ENCODE measurements at places on chromosomes 12 and 14.

DNA sequence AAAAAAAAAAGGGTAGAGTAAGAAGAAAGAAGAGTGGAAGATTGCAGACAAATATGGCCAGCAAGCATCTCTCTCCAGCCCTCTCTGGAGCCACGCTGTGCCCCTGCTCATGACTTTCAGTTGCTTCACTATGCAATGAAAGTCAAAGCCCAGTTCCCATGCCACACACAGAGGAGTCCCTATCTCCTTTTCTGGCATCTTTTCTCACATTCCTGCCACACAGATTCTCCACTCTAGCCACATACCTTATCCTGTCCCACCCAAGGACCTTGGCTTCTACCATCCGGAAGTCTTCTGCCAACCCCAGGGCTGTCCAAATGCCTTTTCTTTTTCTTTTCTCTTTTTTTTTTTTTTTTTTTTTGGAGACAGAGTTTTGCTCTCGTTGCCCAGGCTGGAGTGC lies 39.3 kb upstream of the CAPRIN2 start:
- no peak for DNase-seq

- DNase-seq = peak; percentile 74
Observed at GRCh38 chr14:78153064-78153341, 17.2 kb upstream of the NRXN3 start.

DNA sequence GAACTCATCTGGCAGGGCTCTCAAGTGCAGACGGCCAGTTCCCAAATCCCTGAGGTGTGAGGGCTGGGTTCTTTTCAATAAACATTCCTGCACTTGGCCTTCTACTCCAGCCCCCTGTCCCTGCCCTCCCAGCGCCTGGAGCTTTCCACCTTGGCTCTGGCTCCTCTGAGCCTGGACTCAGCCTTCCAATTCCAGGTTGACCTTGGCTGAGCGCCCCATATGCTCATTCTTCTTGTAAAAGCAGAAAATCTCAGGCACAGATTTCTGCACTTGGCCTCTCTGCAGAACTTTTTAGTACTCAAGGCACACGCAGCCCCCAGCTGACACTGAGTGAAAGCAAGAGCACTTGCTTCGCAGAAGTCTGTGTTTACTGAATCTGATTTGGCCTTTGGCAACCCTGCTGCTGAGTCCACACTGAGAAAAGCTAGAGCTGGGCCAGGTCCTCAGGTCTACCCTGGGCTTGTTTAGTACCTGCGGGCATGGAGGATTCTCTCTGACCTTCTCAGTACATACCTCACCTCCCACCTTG lies 222.7 kb downstream of the MSRB3 start:
- DNase-seq = no peak

DNA sequence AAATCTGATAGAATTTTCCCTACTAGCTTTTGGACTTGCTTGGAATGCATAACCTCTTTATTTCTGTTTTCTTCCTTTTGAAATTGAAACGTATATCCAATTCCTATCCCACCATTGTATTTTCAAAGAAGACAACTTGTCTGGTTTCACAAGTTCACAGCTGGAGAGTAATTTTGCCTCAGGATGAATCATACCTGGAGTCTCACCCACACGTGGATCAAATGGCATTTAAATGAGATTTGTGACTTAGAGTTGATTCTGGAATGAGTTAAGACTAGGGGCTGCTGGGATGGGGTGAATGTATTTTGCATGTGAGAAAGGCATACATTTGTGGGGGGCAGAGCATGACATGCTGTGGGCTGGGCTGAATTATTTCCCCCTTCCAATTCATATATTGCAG lies 516.5 kb upstream of the MGAT4C start:
- DNase-seq = no peak

DNA sequence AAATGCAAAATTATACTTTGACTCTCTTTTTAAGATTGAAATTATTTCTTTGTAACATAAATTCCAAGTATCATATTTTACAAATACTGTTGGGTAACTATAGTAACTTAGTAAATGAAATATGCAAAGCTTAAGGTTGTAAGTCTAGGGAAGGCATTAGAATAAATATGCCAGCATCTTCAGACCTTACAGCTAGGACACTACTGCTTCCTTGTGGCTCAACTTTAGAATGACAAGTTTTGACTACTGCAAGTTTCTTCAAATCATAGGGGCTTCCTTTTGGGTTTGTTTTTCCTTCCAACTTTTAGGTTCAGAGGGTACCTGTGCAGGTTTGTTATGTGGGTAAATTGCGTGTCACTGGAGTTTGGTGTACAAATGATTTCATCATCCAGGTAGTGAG lies 17.7 kb upstream of the ANP32D start:
- no peak for DNase-seq

DNA sequence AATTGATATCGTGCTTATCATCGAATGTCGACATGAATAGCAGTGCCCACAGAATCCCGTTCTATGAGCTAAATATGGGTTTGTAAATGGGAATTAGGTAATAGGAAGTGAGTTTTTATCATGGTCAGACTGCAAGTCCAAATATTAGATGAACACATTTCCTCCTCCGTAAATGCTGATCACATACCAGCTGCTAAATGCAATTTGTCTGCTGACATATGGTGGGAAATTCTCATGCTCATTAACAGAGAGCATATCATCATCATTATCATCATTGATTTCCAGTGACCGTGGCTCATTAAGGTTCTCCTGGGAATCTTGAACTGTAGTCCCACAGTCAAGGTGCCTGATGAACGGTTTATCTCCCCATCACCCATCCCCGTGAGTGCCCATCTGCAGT lies 998.8 kb upstream of the TMEM132C start:
- DNase-seq = no peak

GRCh38 chr14:67602995-67603545 lies 3.0 kb upstream of the PIGH start:
- no peak for DNase-seq

- DNase-seq = no peak
Observed at GRCh38 chr14:91302391-91302790, 57.9 kb upstream of the GPR68 start.

- no peak for DNase-seq
Observed at GRCh38 chr12:94621662-94622359, 28.5 kb downstream of the TMCC3 start.

DNA sequence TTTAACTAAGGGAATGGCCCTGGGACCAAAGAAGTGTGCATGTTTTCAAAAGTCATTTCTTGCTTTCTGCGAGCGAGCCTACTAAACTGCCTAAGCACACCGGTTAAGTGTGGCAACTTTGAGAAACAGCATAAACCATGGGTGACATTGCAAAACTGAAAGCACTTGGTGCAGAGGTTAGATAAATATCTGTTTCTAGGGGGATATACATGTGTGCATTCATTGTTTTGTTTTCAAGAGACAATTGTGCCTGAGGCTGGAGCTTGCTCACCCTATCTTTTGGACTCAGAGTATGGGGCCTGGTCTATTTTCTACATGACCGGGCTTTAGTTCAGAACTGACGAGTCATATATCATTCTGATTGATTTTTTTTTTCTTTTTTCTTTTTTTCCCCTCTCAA lies 923.4 kb downstream of the NRXN3 start:
- DNase-seq = no peak

DNA sequence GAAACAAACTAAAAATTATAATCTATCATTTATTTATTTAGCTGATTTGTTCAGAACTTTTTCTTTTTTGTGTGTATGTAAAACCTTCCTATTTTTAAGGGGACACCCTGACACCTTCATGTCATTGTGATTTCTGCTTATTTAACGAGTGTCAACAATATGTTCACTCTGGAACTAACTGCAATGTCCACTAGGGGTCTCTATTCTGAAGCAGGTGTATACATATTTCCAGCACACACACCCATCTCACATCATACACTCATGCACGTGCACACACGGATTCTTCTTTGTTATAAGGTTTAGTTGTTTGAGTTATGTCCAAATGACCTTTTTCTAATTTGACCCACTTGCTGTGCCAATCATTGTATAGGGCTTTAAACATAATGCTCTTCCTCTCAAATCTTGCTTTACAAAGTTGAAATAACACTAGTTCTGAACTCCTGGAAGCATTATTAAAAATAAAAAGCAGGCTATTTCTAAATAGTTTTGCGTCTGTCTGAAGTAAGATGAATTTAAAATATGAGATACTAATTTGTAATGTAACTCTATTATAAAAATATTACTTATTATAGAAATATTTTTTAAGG lies 15.5 kb downstream of the E2F7 start:
- DNase-seq = peak; percentile 82

GRCh38 chr12:58965568-58965967 lies 45.3 kb upstream of the LRIG3 start:
- DNase-seq = no peak

DNA sequence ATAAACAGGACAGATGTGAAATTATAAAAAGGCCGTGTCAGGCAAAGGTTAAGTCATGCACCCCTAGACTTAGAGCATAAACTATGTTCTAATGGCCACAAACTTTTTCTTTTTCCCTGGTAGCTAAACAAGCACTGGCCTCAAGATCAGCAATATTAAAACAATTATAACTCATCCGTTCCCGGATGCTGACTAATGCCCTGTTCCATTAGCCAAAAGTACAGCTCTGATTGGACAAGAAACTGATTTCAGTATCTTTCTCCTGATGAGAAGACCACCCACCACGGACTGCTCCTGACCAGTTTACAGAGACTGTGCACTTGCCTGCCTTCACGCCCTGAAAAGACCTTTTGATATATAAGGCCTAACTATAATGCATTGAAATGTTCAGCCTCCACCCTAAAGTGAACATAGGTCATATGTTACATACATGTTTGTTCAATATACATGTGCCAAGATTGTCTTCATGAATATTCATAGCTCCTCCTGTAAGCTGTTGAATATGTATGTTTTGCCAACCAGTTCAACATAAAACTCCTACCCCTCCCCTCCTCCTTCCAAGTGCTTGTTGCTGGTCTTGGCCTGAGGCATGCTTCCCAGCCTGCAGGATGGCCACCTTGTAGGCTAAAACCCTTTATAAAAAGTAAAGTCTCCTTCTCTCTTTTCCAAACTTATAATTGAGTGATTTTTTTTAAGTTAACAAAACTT lies 162.0 kb downstream of the IPO8 start:
- DNase-seq = no peak

GRCh38 chr14:98909251-98909944 lies 362.6 kb downstream of the BCL11B start:
- no peak for DNase-seq

DNA sequence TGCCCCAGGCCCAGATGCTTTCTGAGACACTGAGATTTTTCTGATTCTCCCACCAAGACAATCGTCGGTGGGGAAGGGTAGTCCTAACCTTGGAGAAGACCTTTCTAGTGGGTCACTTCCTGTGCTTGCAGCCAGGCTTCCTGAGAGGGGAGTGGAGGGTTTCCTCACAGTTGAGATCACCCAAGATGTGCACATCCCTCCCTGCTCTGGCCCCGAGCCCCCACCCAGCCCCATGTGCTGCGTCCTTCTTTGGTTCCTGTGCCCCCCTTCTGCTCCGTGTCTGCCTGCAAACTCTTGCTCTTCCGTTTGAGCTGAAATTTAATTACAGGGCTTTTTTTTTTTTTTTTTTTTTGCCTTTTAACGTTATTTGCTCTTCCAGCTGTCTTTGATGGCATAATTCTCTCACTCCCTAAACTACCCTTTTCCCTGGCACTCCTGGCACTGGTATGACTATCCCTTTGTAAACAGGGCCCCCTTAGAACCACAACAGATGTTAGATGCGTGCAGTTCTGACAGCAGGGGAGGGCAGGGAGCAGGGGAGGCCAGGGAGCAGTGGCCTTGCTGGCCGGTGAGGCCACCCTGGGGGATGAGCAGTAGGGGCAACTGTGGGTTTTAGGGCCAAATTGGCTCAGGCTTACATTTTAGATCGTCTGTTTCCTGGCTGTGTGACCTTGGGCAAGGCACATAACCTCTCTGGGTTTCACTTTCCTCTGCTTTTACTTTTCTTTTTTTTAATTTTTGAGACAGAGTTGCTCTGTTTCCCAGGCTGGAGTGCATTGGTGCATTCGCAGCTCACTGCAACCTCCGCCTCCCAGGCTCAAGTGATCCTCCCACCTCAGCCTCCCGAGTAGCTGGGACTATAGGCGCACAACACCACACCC lies 144.5 kb downstream of the PHETA1 start:
- DNase-seq = peak; percentile 12

- no peak for DNase-seq
Observed at GRCh38 chr12:110254971-110255540, 26.0 kb upstream of the ATP2A2 start.

DNA sequence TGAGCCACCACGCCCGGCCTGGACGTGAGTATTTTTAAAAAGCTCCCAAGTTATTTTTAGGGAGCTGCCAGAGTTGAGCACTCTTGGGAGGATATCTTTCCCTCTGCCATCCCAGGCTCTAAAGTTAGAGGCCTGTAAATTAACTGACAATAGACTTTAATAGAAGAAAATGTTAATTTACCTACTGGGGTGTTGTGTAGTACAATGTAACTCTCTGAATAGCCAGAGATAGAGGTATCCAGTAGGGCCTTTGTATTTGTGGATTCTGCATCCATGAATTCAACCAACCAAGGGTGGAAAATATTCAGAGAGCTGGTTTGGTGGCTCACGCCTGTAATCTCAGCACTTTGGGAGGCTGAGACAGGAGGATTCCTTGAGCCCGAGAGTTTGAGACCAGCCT lies 7.6 kb upstream of the PIGH start:
- no peak for DNase-seq

DNA sequence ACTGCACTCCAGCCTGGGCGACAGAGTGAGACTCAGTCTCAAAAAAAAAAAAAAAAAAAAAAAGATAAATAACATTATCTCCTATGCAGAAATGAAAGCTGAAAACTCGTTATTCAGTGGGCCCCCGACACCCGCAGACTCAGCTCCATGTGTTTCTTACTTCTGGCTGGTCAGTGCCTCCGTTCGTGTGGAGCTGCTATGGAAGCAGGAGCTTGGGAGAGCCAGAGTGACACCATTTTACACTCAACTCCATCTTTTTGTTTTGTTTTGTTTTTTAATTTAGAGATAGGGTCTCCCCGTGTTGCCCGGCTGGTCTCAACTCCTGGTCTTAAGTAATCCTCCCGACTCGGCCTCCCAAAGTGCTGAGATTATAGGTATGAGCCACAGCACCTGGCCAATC lies 13.3 kb upstream of the PLEKHG6 start:
- no peak for DNase-seq

GRCh38 chr12:70928071-70928470 lies 7.5 kb upstream of the PTPRR start:
- no peak for DNase-seq

DNA sequence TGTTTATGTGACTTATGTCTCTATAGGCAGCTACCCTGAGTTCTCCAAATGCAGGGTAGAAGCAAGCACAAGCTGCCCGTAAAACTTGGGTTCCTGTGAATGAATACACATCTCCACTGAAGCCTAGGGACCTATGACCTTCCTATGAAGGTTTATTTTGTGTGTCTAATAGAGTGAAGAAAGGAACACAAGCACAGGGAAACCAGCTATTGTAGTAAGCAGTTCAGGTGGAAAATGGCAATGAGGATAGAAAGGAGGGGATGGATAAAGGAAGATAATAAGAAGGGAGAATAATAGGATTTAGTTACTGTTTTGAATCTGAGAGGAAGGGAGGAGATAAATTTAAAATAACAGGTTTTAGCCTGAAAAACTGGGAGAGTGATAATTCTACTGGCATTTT lies 2.4 kb downstream of the PFKM start:
- DNase-seq = no peak

GRCh38 chr12:93653079-93653478 lies 24.1 kb upstream of the CRADD start:
- no peak for DNase-seq

Data from NCI-H2081 (cell line).